Activated CD4-positive, alpha-beta T cell treated with anti-CD3 and anti-CD28 coated beads for 24 hours (primary cell): ENCODE measurements at places on chromosomes 2 and 18.

GRCh38 chr18:45494811-45495210 lies 120.5 kb upstream of the SLC14A2 start:
- DNase-seq: no peak

DNA sequence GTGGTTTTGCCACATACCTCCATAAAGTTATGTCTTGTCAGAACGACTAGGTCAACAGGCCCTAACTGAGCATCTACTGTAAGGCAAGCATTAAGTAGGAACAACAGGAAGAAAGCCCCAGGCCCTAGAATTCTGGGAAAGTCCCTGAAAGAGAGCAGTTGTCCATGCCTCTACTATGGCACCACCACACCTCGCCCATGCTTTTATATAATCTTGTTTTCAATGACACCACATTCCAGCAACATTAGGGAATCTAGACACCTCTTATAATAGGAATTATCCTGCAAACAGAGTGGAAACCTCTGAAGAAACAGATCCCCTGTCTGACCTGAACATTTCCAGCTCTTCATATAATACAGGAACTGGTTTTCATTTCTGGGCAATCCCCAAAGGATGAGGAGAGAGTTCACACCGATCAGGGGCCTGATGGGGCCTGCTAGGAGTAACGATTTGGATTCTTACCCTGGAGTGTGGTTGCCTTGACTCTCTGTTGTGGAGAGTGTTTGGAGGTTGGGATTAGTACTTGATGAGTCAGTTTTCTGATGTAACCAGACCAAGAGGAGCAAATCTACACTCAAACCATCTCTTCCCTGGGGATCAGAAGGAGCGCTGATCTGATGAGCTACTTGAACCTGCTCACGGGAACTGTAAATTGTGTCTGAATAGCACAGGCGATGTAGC lies 31.9 kb upstream of the CEP68 start:
- DNase-seq: no peak

- no peak for DNase-seq
Measured at GRCh38 chr2:214543386-214543955, 132.6 kb downstream of the VWC2L start.

- DNase-seq: no peak
Measured at GRCh38 chr2:7673853-7674252, 756.6 kb downstream of the RNF144A start.

DNA sequence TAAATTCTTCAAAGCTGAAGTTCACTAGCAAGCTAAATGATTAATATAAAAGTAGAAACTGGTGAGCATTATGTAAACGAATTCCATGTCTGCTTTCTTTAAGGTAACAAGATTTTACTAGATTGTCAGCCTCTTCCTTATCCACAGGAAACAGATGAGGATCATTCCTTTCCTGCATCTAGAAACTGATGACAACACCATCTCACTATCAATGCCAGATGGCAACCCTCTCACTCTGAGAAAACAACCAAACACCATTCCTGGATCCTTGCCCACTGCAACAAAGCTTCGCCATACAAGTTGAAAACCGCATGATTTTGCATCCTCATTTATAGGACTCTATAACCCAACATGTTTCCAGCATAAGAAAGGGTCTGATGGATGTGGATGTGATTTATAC lies 122.9 kb downstream of the ZNF521 start:
- no peak for DNase-seq

DNA sequence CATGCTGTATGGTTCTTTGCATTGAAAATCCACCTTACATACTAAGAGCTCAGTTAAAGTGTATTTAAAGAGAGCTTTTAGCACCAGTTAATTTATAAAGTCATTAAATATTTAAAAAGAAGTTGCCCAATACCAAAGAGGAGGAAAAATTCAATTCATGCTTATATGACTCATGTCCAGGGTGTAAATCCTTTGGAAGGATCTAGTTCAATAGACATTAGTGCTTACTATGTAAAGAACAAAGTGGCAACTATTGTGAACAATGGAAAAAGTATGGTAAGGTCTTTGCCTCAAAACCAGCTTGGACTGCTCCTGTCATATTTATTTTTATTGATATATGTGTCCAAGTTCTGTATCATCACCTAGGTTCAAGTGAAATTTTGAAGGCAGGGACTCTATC lies 90.5 kb downstream of the SCN9A start:
- DNase-seq: no peak

DNA sequence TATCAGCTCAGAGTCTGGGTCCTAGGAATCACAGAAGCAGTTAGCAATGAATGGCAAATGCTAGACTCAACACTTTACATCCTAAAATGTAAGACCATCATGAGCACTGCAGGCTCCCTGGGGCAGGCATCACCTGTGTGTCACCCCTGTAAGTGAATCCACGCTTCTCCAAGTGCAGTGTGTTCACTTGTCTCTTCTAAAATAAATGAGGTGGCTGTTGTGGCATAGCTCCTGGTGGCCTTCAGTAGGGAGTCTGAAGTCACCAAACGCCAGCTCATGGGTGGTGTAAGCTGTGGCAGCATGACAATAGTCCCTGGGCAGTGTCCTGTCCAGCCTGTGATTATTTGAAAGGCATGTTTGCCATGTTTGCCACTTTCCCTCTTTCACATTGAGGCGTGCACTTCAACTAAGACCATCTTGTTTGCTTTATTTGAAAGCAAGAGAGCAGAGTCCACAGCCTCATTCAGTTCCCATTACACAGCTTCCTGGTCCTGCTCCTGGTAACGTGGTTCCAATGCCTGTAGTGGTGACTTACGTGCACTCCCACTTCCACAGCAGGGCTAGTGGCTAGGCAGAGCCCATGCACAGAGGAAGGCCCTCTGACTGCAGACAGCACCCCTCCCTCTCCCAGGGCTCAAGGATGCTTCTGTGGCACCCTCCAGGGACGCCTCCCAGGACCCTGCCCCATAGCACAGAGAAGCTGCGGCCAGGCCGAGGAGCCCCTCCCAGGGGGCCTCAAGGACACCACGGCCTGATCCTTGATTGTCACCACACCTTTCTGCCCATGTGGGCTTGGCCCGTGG lies 24.3 kb downstream of the COA5 start:
- no peak for DNase-seq

GRCh38 chr2:149012545-149012944 lies 26.0 kb upstream of the LYPD6B start:
- DNase-seq: no peak

- no peak for DNase-seq
Measured at GRCh38 chr2:513981-514706, 163.1 kb downstream of the TMEM18 start.

DNA sequence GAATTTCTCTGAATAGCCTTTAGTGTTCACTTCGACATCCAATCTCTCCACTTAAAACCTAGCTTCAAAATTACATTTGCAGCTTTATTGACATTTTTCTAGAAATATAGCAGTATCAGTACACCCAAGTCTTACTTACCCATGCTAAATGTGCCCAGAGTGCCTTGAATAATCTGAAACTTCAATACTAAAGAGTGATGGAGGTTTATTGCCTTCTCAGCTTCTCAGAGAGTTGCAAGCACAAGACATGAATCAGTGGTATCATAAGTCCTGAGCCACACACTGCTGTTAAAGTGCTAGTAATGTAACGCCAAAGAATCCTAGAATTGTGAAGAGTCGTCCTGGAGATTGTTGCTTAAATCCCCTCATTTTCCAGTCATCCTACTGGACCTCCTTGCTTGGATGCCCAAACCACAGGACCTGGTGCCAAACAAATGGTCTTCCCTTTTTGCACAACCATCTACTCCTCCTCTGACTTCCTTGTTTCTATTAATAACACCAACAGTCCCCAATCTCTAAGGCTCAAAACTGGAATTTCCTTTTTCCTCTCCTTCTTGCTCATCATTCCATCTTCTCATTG lies 83.2 kb upstream of the SPATS2L start:
- no peak for DNase-seq

DNA sequence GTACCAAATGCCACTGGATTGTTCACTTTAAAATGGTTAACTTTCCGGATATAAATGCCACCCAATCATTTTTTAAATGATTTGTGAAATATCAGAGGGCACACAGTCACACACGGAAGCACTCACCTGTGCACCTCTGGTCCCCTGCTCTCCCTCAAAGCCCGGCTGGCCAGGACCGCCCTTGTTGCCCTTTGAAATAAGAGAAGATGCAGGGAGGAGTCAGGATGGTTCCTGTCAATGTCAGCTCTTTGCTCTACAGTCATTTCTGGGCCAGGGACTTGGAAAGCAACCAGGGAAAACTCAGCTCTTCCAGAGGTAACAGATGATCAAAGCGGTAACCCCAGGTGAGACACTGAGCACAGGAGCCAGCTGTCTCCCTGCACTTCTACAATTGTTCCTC lies 60.7 kb downstream of the COL6A3 start:
- DNase-seq: no peak

DNA sequence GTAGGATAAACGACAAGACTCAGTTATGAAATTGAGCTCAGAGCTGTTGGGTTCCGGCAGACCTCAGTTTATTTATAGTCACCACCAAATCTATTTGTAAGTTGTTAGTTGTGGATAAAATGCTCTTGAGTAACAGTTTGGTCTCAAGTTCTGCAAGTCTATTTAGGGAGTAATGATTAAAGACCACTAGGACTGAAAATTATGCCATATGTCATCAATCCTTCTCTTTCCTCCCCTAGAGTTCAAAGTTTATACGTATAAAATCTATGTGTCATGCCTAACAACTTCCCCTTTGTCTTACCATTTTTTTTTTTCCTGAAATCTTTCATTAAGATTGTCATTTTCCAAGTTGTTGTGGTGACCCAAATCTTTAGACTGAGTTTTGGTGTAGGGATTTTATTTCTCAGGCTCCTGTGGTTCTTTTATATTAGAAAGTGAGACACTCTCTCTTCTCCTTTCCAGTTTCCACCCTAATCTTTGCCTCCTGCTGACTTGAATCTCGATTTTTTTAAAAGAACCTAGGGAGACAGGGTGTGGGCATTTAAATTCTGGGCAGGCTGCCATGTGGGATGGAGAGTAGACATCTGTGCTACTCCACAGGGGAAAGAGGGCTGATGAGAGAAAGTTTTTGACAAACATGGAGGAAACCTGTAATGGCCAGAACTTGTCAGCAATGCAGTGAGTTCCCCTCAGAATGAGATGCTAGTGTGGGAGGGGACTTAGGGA lies 51.0 kb downstream of the LAMA3 start:
- DNase-seq: no peak

DNA sequence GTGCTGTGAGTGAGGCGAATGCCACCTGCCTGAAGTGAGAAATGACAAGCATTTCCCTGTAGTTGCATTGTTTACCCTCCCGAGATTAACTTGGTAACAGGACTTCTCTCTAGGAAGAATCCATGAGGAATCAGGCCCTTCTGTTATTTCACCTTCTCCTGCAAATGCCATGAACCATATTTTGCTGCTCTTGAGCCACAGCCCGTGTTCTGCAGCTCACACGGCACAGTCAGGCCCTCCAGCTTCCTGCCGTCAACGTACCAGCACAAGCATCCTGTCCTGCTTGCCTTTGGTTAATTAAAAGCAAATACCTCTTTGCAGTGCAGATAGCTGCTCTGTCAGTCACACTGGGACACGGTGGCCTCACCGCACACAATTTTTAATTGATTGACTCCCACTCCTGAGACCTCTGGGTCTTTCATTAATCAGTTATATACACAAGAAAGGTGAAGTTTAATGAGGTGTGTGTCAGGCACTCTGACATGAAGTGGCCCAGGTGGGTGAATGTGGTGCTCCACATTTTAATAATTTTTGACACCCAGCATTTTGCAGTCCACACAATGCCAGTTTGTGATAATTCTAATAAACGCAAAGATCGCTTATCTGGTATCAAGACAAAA lies 95.3 kb upstream of the ASB18 start:
- no peak for DNase-seq

- DNase-seq: no peak
Measured at GRCh38 chr18:67477522-67477921, 39.0 kb downstream of the DSEL start.

- DNase-seq: no peak
Measured at GRCh38 chr2:42168459-42169099, 574 bp upstream of the EML4 start.

- DNase-seq: no peak
Measured at GRCh38 chr2:20633001-20633400, 17.9 kb downstream of the HS1BP3 start.

- DNase-seq: no peak
Measured at GRCh38 chr2:105868060-105868459, 123.3 kb downstream of the NCK2 start.

GRCh38 chr18:2410688-2411087 lies 160.6 kb downstream of the METTL4 start:
- no peak for DNase-seq

GRCh38 chr18:60350150-60350549 lies 22.4 kb downstream of the MC4R start:
- DNase-seq: no peak

DNA sequence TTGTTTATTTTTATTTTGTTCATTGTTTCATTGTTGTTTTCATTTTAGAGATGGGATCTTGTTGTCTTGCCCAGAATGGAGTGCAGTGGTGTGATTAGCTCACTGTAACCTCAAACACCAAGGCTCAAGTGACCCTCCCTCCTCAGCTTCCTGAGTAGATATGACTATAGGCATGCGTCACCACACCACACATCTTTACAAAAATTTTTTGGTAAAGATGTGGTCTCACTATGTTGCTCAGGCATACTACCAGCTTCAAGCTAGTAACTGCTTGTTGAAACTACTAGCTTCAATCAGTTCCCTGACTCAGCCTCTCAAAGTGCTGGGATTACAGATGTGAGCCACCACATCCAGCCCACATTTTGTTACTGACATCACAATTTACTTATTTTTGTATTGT lies 14.8 kb downstream of the FAM237A start:
- no peak for DNase-seq

DNA sequence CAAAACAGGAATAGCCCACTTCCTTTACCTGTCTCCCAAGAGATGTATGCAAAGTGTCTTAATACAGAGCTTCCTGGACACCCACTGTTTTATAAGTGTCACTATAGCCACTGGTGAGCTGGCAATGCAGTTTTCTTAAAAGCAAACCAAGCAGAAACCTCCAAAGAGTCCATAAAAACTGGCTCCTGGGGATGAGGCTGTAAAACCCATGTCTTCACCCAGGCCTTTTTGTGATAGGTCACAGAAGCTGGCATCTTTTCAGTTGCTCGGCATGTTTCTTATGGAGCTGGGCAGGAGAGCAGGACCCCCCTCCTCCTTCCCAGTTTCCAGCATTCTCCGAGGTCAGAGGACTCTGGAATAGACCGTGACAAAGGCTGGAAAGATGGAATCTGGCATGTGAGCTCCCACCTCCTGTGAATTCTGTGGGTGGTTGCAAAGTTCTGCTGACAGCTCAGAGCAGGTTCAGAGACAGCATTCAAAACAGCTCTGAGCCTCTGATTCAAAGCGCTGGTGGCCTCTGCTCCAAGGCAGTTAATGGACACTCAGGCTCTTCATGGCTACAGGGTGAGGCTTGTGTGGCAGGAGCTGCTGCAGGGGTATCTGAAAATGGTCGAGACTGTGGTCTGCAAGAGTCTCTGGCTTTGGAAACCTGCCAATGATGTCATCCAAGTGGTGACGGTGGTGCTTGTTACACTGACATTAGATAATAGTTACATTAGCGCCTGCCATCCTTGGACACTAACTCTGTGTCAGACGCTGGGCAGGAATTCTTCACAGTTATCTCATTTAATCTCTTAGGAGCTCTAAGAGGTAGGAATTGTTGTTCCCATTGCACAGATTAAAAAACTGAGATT lies 283.4 kb downstream of the CLIP4 start:
- DNase-seq: no peak

GRCh38 chr2:163264341-163264740 lies 425.8 kb upstream of the KCNH7 start:
- DNase-seq: no peak

GRCh38 chr2:190759749-190760213 lies 110.9 kb downstream of the NAB1 start:
- DNase-seq: no peak
